ENCODE measurements at places on chromosomes 7 and 10.

GRCh38 chr7:97601931-97602457 is 129.9 kb upstream of the TAC1 start:
- no peak for DNase-seq

- no peak for DNase-seq
Observed at GRCh38 chr7:131326576-131326975, 1.1 kb upstream of the MKLN1 start.

DNA sequence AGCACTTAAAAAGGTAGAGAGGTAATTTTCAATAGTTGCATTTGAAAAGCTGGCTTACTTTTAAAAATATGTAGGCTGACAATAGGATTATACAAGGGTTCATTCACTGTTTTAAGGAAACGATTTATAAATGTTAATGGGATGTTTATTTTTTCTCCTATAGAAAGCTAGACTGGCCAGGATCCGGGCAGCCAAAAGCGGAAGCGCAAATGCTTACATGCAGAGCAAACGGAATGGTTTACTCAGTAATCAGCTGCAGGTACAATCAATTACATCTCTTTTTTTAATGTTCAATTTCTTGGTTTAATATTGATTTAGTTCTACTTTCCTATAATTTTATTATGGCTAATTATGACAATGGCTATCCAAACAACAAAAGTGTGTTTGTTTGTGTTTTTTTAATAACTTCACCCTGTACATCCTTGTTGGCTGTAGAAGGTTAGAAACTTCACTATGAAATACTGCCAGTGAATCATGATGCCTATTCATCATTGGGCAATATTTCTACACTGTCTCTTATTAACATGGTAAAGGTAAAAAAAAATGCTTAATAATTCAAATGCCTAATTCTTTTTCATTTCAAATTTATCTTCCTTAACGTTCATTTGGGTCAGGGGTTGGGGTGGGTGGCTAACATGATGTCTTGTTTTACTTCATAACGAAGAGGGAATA is 116.4 kb downstream of the TSPAN12 start:
- DNase-seq = no peak

DNA sequence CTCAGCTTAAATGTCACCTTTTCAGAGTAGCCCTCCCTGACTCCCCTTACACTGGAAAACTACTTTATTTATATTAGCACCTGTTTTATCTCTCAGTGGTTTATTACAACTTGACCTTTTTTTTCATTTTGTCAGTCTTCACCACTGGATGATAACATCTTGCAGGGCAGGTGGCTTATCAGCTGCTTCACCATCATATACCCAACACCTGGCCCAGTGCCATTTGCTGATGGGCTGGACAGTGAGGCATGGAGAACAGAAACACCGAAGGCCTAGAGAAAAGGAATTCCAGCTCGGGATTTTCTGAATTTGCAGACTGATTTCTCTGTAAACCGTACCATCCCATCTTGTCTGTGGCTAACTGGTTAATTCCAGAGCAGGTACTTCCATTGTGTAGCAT is 48.5 kb downstream of the SORCS3 start:
- no peak for DNase-seq

DNA sequence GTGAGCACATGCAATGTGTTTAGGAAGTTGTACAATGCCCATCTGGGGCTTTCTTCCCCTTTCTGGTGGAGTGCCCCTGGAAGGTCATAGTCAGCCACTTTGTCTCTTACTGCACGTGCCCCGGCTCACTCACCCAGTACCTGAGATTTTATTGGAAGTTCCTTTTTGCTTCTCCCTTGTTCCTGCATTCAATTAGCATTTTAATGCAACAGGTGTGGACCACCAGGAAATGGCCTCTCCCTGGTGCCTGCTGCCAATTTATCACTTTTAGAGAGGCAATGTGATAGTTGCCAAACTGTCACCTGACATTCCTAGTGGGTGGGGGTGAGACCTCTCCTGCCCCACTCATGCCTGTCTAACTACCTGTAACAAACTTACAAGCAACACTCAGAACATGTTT is 293.4 kb upstream of the DKK1 start:
- no peak for DNase-seq

DNA sequence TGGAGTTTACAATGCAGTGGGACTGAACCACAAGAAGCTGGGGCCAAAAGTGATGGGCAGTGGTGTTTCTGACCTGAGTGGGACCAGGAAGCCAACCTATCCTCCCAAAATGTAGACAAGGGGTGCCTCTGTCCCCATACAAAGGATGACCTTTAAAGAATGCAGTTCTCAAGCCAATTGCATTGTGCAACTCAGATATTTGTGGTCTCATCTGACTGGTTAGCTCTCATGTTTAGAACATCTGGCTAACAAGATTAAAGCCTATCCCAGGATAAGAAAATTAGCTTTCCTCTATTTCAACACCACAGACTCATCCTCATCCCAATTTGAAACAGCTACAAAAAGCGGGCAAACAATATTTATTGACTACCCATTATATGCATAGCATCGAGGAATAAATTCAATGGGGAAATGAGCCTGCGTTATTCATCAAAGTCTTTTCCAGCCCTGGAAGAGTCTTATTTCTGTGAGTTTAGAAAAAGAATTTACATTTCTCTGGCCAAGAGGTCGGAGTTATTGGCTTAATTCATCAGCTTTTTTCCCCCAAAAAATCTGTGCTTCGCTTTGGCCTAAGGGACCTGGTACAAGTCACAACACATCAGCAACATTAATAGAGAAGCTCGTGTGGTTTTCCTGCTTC is 26.7 kb downstream of the ELMO1 start:
- peak; percentile 88 for DNase-seq

GRCh38 chr7:149071641-149072437 is 18.7 kb downstream of the ZNF786 start:
- DNase-seq = no peak

DNA sequence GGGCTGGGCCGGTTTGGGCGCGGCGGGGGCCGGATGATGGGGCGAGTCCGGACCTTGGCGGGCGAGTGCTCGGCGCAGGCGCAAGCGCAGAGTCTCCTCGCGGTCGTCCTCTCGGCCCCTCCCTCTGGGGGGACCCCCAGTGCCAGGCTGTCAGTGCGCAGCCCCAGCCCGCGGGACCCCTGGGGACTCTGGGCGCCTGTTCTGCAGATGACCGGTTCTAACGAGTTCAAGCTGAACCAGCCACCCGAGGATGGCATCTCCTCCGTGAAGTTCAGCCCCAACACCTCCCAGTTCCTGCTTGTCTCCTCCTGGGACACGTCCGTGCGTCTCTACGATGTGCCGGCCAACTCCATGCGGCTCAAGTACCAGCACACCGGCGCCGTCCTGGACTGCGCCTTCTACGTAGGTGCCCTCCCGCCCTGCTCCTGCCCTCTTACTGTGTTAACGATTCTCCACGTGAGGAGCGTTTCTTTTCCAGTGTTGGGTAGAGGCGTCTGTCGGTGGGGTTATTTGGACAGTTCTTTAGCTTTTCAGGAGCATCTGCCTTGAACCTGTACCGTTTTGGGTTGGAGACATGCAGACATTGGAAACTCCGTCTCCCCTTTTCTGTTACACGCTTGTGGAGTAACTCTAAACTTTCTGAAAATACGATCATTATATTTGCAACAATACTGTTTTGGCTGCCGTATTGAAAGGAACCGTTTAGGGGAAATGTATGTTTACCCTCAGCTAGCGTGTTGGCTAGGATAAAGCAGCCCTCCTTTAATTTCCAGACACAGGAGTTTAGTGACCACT is 706 bp downstream of the BUB3 start:
- DNase-seq = peak; percentile 62

DNA sequence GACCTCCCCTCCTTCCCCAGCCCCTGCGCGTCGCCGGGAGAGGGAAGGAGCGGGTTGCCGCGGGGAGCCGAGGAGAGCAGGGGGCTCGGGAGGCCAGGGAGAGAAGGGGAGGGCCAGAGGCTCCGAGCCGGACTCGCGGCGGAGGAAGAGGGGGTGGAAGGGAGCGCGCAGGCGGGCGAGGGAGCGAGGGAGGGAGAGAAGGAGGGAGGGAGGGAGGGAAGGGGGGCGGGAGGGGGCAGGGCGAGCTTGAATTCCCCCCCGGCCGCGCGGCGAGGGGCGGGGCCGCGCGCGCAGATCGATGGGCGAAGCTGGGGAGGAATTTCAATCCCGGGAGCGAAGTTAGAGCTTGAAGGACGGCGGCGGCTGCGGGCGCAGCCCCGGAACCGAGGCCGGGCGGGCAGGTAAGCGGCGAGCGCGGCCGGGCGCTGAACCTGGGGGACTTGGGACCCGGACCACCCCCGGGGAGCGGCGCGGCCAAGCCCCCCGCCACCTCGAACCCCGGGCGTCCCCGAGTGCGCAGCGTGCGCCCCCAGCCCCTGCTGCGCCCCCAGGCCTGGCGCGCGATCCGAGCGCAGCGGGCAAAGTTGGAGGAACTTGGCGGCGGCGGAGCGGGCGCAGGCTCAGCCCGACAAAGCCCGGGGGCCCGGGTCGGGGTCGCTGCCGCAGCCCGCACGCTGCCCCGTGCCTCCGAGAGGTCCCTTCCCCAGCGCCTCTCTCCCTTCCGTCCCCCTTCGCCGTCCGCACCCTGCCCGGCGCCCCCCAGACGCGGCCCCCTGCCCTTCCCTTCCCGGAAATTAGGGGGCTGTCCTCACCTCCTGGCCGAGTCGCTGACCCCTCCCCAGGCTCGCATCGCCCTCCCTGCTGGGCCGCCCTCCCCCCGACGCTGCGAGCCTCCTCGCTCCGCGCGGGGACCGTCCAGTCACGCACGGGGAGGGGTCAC is at the start of gene ELFN1:
Gene ELFN1, plus strand, starts transcription at position 324 of the 940 bp plus-strand sequence. CDS start 74,320 bp downstream, outside the sequence.
- peak; percentile 78 for DNase-seq
